Left colon (tissue), 2 donors: ENCODE measurements at places on chromosomes 5 and 9. TPM values are rescaled to one million over a fixed set of nuclear protein-coding genes. Genes with fewer than 3 reads are reported as not detected.
A peak's percentile ranks its signal among the peaks of the same experiment; 100 is the strongest.

Gene CTXN3
- not detected for total RNA-seq

- DNase-seq = no peak
These were observed 21.9 kb upstream of the TERT start for GRCh38 chr5:1316588-1317340.

DNA sequence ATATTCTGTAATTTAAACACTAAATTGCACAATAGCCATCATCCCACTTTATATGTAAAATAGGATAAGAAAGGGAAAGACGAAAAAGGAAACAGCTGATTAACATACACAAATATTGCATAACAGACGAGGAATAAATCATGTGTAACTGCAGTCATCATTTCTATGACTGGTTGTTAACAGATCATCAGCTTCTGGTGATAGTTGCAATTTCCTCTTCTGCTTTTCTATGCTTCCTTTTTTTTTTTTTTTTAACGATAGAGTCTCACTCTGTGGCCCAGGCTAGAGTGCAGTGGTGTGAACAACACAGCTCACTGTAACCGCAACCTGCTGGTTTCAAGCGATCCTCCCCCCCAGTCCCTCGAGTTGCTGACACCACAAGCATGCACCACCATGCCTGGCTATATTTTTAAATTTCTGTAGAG is 22.5 kb upstream of the JAKMIP2 start:
- DNase-seq = no peak

- no peak for DNase-seq
These were observed 20.1 kb upstream of the TBC1D9B start for GRCh38 chr5:179927824-179928223.

DNA sequence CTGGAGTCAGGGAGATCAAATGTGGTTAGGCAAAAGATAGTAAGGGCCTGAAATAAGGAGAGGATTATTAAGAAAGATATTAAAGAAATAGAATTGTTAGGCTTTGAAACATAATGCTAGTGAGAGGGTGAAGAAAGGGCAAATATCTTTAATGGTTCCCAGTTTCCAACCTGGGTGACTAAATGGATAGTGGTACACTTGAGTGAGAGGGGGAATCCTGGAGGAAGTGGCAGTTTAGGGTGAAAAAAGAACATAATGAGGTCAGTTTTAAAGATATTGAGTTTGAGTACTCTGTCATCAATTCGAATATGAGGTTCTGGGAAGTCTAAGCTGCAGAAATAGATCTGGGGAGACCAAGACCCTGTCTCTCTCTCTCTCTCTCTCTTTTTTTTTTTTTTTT is 18.9 kb downstream of the DNAI1 start:
- no peak for DNase-seq

DNA sequence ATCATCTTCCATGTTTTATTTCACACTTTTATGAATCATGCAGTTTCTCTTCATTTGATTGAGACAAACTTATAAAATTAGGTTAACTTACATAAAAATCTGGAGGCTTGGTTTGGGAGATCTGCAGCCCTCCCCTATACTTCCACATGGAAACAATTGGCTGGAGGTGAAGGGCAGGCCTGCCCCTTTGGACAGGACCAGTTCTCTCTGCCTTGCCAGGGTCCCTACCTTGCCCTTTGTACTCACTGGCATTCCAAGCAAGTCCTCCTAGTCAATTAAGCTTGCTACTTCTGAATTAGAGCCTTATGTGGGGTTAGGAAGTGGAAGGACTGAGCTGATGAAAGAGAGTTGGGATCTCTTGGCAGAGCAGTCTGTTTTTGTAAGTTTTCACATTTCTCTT is 257.3 kb downstream of the GAS1 start:
- no peak for DNase-seq

Gene PCDHB10
- 0.56 TPM for total RNA-seq

- no peak for DNase-seq
These were observed 67.1 kb upstream of the CDK20 start for GRCh38 chr9:88041447-88041846.

DNA sequence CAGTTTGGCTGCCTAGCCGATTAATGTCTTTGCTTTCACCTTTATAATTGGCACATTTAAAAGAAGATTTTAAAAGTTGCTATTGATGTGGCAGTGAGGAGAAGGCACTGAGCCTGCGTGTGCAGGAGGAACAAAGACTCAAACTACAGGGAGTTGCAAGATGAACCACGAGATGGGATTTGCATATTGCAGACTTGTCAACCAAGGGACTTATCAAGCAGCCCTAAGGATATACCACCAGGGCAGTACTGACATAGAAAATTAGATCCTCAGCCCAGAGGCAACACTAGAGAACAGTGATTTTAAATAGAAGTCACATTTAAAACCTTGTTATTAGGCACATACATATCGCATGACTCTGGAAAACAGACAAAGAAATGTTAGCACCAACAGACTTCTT is 342.6 kb downstream of the GLIS3 start:
- DNase-seq = no peak

- no peak for DNase-seq
These were observed 16.3 kb downstream of the KLF9 start for GRCh38 chr9:70398145-70398556.

DNA sequence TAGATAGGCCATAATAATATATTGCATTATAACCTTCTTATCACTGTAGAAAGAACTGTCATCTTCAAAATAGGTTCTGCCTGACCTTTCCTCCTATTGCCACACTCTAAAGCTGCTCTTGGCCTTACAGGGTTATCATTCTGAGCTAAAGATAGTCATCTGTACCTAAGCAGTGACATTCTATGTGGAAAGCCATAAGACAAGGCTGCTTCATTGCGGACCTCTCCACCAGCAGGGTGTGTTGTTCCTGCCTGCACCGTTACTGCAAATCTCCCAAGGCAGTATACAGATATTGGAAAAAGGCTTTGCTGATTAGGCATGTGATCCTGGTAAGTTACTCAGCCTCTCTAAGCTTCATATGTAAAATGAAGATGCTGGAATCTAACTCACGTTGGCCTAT is 8.1 kb downstream of the ZNF622 start:
- no peak for DNase-seq

Gene CCDC112
- total RNA-seq = 8.4 TPM

GRCh38 chr5:122366501-122366900 is 54.5 kb downstream of the SNCAIP start:
- DNase-seq = no peak

Gene SLU7
- 35.5 TPM for total RNA-seq

DNA sequence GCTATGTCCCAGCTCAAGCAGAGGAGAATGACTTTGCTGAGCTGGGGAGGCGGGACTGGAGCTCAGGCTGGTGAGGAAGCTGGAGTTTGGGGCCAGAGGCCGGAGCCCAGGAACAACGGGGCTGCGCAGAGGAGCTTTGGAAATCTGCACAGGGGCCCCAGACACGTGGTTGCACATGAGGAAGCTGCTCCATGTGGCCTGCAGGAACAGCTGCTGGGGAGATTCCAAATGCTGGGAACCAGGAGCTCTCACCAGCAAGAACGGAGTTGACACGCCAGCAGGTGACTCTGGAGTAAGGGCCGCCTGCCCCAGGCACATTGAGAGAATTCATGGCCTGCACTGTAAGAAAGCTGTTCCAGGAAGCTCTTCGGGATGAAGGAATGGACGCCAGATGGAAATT is 91.0 kb downstream of the OLFM1 start:
- no peak for DNase-seq

Gene CCNB1
- total RNA-seq = 28.3 TPM

DNA sequence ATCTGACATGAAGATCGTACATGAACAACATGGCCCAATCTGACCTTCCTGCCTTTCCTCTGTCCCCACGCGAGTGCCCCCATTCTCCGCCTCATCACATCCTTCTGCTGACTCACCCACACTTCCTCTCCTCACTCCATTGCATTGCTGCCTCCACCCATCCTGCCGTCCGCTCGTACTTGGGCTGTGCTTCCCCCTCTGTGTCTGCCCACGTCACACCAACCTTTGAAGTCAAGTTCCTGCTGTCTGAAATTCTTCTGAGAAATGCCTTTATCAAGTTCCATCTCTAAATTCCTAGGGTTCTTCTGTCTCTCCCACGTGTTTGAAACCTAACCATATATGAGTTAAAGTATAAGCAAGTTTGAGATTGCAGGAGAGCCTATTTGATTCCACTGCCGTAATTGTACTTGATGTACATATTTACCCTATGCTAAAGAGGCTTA is 18.0 kb upstream of the STARD4 start:
- DNase-seq = peak; percentile 58

Gene PPP2R2B
- total RNA-seq = 1.7 TPM
